ENCODE measurements at places on chromosomes 16 and 17.

- no peak for DNase-seq
These were observed 534.4 kb upstream of the CDH5 start for GRCh38 chr16:65831903-65832666.

DNA sequence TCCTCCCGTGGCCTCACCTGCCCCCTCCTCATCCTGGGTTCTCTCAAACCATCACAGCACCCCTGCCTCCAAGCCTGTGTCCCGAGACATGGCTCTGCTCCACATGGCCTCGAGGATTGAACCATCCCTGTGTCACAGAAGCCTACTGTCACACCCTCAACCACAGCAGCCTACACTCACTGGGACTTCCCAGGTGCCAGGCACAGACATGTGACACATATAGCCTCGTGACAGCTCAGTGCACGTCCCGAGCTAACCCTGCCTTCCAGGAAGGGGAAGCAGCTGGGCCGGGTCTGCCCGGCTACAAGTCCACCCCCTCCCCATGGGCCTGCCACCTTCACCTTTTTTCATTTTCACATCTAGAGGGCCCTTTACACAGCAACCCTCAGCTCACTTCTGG, 238.3 kb downstream of the CPPED1 start:
- no peak for DNase-seq

DNA sequence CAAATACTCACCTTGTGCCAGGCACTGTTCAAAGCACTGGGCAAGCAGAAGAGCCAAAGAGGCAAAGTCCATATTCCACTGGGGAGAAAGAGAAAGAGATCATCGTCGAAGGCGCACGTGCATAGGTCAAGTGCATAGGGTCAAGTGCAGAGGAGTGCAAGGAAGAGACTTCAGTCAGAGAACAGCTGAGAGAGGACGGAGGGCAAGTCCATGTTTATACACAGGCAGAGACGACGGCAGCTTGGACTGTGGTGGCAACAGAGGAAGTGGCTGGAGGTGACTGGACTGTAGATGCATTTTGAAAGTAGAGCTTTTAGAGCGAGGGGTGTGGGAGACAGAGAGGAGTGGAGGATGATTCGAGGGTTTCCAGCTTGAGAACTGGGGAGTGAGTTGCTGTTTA, 74.7 kb upstream of the SDK2 start:
- no peak for DNase-seq

- DNase-seq: no peak
These were observed 231.4 kb upstream of the RPL38 start for GRCh38 chr17:73972056-73972455.

DNA sequence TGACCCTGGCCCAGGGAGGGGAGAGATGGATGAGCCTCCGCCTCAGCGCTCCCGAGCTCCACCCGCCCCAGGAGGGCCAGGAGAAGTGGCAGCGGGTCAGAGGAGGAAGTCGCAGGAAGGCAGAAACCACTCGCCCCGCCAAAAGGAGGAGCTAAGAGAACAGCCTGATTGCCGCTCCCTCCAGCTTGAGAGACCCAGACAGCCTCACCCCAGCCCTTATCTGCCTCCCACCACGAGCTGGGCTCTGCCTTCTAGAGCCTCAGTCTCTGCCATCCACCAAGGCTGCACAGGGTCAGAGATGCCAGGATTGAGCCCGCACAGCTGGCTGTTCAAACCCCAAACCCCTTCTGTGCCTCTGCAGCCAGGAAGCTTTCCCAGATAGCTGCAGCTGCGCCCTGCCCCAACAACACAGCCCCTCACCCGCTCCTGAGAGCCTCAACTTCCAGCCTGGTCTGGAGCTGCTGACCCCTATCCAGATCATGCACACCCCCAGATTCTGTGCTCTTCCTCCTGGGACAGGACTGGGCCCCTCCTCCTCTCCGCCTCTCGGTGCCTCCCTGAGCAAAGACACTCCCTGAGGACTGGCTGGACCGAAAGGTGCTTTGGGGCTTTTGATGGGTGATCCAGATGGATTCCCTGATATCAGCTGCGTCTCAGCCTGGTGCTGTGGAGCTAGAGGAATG, 1.0 kb upstream of the ATP2A3 start:
- peak; percentile 17 for DNase-seq

DNA sequence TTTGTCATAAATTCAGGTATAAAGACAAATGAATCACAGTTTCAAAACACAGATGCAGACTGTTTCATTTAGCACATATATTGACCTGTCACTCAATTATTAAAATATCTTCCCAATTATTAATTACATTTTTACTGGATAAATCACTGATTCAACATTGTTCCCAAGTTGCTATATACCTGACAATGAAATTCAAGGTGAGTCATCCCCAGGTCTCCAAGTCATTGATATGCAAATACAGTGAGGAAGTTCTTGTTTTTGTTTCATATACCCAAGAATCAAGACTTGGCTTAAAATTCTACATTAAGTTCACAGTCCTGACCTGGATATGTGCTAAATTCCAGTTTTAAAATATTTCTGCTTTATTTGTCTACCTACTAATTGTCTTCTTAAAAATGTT, 599.3 kb upstream of the PSMD7 start:
- no peak for DNase-seq

DNA sequence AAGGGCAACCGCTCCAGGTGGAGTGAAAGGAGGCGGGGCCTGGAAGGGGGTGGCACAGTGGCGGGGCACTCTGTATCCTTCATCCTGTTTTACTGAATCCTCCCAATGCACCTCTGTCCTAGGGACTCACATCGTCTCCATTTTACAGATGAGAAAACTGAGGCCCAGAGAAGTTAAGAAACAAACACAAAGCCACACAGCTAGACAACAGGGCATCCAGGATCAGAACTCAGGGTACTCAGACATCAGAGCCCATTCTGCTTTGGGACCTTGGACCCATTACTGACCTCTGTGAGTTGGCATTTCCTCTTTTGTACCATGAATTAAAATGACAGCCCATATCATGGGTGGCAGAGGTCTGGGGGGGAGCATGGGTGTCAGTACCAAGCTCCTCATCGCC, 129.2 kb downstream of the CPPED1 start:
- DNase-seq: no peak

DNA sequence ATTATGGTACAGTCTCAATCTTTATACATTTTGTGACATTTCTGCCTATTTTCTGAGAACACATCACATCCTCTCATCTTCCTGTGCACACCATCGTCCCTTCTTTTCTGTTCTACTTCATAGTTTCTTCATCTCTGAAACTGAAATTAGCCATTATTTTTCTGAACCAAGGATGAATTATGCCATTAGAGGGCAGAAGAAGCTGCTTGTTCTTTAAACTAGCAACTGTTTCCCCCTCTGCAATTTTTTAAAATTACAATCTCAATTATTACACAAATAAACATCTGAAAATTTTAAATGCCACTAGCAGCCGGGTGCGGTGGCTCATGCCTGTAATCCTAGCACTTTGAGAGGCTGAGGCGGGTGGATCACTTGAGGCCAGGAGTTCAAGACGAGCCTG, 41.3 kb downstream of the RBBP6 start:
- no peak for DNase-seq

- no peak for DNase-seq
These were observed 1.5 kb upstream of the ALDH3A2 start for GRCh38 chr17:19646788-19647696.

DNA sequence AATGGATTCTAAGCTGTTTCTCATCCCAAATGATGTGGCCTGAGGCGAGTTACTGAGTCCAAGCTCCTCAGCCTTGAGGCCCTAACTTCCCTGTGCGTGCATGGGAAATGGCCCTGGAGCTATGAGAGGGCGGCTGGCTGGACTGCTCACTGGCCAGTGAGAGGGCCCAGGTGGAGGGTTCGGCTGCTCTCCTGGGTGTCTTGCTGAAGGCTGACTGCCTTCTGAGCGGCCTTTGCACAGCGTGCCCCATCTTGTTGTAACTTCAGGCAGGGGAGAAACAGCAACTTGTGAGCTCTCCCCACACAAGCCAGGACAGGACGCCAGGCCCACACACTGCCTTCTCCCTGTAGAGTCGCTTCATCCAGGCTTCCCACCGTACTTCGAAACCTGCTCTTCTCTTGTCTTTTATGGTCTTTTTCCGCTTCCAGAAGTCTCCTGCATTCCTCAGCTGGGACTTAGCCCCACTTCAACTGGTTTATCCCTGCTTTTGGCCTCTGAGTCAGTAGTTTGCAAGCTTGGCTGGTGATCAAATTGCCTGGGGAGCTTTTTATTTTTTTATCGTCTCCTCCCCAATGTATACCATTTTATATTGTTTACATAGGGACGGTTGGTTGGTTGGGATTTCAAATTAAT, 13.3 kb downstream of the CDH3 start:
- DNase-seq: no peak

DNA sequence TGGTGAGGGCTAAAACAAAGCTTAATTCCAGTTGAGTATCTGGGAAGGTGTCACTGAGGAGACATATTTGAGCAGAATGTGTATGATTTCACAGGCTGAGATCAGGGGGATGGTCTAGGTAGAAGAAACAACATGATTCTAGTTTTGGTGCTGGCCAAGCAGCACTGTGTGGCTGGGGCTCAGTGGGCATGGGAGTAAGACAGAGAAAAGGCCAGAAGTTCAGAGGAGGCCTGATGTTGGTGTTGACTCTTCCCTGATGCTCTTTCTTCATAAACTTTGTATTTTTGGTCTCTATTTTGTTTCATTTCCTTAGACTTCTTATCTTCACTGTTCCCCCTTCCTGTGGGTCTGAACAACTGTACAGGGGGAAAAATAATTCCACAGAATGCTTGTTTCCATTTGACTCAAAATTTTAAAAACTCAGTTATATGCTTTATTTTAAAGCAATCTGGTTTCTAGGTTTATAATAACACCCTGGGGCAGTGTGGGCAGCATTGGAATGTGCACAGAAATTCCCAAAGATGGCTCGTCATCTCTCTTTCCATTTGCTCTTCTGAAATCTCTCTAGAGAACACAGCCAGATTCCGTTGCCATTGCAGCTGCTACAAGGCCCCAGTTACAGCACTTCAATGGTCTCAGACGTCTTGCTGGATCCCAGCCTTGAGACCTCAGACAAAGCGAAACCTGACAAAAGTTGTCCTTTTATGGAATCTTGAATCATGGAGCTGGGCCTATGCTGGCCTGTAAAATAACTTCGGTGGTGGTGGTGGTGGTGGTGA, 68.3 kb downstream of the SNX11 start:
- DNase-seq: no peak

- no peak for DNase-seq
These were observed 26.0 kb upstream of the PRM1 start for GRCh38 chr16:11306997-11307638.

DNA sequence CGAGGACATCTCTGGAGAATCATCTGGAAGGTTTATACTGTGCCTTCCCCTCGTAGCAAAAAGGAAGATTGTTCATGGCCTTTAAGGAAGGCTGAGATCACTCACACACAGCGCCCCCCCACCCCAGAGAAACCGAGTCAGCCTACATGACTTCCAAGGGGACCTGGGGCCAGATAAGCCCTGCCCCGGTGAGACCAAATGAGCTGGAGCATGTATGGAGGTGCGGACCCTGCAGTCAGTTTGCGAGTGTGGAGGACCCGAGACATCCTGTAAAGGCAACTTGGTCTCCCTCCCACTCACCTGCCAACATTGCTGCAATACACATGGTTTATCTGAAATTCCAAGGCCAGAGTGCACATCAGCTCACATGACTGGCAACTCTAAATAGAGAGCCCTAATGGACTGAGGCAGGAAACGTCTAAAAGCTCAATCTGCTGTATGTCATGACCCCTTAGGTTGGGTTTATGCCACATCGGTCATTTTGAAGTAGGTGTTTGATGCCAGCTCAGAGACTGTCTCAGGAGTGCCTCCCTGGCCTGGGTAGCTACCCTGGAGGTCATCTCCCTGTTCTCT, 233.6 kb downstream of the CPPED1 start:
- DNase-seq: no peak

- no peak for DNase-seq
These were observed 229.5 kb downstream of the FTO start for GRCh38 chr16:53933407-53933806.

- DNase-seq: no peak
These were observed 364.8 kb upstream of the RBFOX1 start for GRCh38 chr16:6967796-6968320.

GRCh38 chr17:33438578-33438977, 145.5 kb upstream of the ASIC2 start:
- DNase-seq: no peak

- no peak for DNase-seq
These were observed 67.0 kb downstream of the PITPNC1 start for GRCh38 chr17:67443931-67444595.

GRCh38 chr17:67708378-67708777, 9.4 kb upstream of the NOL11 start:
- no peak for DNase-seq

DNA sequence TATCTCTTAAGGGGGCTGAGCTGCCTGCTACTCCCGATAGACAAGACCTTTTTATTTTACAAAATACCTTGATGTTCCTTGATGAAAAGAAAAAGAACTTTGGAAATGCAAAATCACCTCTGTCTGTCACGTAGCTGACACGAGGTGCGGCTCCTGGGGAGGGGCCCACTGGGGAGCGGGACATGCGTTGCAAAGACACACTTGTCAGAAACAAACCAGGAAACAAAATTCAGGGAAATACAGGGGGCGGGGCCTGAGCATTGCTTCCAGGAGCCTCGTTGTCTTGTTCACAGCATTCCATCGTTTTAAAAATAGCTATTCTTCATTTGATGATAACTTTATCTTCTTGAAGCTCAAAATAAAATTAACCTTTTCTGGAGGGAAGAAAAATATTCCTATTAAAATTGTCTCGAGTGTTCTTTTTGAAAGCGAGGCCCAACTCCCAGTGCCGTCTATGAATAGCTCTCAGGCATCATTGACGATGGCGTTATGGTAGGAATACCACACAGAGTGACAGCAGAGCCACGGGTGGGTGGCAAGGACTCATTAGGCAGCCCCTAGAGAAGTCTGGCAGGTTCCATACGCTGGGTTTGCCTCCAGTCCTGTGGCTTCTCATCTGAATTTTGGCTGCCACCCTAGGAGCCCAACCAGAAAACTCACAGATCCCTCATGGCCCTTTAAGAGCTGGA, 286.9 kb downstream of the CPPED1 start:
- no peak for DNase-seq

DNA sequence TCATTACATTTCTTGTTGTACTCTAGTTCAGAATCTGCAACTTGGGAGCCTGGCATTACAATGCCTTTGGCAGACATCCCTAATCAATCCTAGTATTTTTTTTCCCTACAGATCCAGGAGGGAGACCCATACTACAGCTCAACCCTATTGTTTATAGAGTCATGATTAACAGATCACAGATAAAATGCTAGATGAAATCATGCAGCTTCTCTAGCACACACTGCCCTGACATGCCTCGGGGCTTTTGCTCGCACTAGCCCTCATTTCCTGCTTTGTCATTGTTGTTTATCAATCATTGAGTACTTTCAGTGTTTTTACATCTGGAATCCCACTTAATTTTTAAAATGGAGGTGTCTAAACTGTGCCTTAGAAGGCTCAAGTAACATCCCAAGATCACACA, 412.5 kb downstream of the CA10 start:
- no peak for DNase-seq

- DNase-seq: no peak
These were observed 13.2 kb downstream of the NLK start for GRCh38 chr17:28055546-28056275.

DNA sequence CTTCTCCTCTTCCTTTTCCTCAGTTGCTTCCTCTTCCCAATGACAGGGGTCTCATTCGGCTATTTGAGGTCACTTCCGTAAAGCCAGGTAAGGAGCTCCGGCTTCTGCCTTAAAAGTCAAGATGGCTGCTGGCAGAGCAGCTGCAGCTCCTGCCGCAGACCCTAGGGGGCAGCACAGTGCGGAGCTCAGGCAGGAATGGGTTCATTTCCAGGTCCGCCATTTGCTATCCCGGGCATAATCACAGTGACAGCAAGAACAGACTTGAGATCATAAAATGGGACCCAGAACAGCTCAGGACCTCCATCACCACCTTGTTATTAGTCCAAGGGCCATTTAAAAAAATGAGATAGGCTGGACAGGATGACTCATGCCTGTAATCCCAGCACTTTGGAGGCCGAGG, 199.5 kb downstream of the ZNF18 start:
- DNase-seq: no peak
